Substantia nigra (tissue), 51 donors: ENCODE measurements at places on chromosomes 12 and 14.

- DNase-seq, result no peak
Measured at GRCh38 chr12:12384571-12385340, 27.9 kb downstream of the BORCS5 start.

DNA sequence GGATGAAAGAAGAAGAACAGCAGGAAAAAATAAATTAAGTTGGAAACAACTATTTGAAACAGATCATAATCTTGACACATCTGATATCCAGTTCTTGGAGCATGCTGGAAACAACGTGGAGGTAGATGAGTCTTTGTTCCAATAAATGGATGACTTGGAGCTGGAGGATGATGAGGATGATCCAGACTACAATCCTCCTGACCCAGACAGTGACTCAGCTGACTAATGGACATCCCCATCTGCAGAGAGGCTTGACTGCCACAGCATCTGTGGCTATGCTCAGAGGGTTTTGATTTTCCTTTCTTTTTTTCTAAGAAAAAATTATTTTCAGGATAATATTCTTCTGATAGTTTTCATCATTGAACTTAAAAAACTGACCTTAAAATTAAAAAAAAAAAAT, 6.2 kb upstream of the ZDHHC17 start:
- no peak for DNase-seq

- no peak for DNase-seq
Measured at GRCh38 chr14:47739541-47739940, 64.1 kb upstream of the MDGA2 start.

GRCh38 chr14:50656776-50657175, 11.3 kb downstream of the SAV1 start:
- DNase-seq, result no peak

- DNase-seq, result no peak
Measured at GRCh38 chr14:51261151-51261550, 21.1 kb downstream of the TMX1 start.

DNA sequence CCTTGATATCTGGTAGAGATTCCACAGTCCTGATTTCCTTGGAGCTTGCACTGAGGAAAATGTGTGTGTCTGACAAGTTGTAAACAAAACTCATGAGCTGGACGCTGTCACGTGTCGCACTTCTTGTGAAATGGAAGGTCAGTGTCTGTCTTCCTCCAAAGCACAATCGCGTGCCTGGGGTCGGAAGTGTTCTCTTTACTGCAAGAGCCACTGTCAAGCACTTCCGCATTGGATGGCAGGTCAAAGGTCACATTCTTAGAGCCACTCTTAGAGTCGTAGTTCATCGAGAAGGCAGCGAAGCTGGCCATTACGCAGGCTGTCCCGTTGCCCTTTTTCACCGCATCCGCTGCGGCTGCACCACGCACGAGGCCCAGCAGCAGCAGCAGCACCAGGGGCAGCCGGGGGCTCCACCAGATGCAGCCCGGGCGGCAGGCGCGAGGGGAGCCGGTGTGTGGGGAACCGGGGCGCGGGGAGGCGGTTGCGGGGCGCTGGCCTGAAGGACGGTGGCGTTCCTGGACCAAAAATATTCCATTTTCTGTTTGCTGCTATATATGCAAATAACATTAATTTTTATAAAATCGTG, 45.0 kb downstream of the LRTM2 start:
- DNase-seq, result no peak

GRCh38 chr12:15856097-15856982, 25.8 kb upstream of the STRAP start:
- DNase-seq, result no peak

- DNase-seq, result no peak
Measured at GRCh38 chr12:75592086-75592485, 80.7 kb upstream of the KRR1 start.

GRCh38 chr12:51922762-51923505, 15.6 kb downstream of the ACVRL1 start:
- no peak for DNase-seq

DNA sequence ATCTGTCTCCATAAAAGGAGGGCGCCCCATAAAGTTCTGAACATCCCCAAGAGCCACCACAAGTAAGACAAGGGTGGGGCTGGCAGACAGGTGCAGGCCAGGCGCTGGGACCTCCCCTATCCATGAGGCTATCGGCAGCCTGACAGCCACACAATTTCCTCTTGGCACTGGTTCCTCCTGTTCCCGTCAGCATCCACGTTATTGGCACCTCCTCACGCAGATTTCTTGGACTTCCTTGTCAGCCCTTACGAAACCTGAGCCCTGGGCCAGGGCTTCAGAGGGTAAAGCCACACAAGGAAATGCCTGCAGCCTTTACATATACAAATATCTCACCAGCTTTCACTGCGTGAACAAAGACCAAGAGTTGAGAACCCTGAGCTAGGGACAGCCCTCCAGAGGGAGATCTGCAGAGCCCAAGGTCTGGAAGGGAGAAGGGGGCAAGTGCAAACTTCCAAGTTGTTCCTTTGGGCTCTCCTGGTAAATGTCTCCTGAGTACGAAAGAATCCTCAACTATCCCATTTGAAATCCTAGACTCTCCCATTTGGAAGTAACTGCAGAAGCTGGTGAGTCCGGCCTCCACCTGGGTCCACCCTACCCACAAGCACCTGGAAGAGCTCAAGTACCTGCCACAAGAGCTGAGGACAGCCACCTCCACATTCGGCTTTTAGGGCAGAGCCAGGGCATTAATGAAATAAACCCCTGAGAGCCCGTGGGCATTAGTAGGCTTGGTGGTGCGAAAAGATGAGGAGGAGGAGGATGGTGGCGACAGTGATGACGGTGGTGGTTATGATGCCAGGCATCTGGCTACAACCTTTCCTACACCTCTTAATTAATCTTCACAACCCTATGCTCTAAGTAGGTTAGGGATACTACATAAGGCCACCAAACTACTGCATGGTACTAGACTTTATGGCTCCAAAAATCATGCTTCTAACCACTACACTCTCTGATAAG, 5.5 kb upstream of the TC2N start:
- no peak for DNase-seq

DNA sequence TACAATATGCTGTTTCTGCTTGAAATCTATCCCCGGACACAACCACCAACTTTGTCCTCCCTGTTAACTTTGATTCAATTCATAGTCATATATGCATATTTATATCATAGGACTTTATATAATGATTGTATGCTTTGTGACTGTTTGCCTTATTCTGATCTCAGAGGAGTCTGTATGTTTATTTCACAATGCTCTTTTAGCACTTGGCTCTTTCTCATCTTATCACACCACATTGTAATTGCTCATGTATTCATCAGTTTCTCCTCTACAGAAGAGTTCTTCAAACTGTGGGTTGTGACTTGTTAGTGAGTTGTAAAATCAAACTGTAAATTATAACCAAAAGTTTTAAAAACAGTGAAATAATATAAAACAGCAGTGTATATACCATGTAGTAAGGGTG, 21.7 kb upstream of the PPM1A start:
- no peak for DNase-seq

DNA sequence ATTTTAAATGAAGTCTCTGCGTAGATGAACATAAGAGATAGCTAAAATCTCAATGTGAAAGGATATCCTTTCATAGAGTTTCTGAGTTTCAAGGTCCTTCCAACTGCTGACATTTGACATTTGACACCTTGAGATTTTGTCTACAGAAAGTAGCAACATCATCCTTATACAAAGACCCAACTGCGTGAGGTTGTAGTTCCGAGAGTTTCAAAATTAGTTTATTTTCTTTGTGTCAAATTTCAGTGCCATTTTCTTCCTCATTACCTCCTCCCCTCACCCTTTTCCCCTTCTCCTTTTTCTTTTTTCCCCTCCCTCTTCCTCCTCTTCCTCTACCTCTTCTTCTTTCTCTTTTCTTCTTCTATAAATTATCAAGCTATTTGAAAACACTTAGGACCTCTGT, 26.9 kb upstream of the BATF start:
- no peak for DNase-seq

- no peak for DNase-seq
Measured at GRCh38 chr12:107718606-107719005, 33.0 kb downstream of the PWP1 start.

DNA sequence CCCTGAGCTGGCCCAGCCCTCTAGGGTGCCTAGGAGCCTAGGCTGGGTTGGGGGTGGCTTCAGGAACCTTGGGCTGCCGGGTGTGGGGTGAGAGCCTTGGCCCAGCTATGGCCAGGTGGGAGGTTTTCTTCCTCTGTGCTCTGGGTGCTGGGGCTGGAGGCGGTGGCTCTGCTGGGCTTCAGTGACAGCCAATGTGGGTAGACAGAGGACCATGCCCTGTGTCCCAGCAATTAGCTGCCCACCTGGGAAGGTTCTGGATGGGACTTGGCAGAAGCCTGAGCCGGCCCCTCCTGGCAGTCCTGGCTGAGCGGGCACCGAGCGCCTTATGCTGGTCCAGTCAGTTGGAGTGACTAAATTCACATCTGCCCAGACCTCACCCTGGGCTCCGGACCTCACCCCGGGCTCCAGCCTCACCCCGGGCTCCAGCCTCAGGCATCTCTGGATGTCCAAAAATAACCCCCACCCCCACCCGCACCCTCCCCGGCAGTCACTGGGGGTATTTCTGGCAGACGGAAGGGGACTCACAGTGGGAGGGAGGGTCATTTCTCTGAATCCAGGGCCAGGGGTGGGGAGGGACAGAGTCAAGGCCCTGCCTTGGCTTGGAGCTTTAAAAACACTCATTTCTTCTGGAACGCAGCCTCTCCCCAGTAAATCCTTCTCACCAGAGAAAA, 46.9 kb downstream of the CYP46A1 start:
- no peak for DNase-seq

GRCh38 chr12:89707703-89708564, 704 bp downstream of the ATP2B1 start:
- DNase-seq, result peak; percentile 11

DNA sequence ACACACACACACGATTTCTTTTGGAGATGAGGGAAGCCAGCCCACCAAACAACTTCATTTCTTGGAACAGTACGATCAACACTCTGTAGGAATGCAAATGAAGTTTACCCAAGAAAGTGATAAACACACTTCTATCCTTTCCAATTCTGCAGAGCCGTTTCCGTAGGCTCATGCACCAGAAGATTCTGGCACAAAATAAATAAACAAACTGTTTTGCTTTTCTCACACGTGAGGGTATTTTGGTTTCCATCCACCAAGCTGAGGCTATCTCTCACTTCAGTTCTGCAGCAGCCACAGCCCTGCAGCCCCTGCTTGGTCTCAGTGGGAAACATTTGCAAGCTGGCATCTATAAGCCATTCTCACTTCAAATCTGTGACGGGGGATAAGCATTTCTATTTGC, 15.3 kb upstream of the TSPAN11 start:
- no peak for DNase-seq

DNA sequence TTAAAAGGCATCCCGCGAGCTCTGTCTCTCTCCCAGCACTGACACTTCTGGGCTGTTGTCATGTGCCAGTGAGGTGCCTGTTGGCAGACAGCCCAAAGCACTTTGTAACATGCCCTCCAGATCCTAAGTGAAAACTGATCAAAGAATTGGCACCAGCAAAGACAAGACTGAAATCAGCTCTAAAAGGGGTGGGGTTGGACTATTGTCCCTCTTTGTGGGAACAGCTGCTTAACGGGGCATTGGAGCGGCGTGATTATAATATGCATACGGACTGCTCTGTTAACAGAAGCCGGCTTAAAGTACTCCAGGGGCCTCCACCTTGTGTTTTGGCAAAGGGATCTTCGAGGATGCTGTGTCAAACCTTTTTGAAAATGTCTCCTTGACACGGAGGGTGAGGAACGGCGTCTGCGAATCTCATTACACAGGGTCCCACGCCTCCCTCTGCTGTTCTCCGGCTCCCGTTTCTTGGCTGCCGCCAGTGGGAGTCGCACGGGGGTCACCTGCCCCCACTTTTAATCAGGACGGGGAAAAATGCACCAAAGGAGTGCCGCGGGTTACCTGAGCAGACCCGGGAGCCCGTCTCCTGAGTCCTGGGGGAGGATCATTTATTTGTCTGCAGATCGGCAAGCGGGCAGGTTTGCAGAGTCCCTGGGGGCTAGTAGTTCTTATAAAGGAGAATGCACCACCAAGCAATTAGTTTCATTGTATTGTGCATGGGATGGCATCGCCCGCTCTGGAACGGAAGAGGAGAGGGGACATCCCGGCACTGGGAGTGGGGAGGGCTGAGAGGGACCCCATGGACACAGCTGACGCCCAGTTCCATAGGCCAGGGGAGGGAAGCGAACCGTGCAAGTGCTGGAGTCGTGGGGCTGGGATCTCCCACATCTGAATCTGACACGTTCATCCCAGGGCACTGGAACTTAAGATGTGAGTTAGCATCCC, 44.3 kb downstream of the SPRING1 start:
- DNase-seq, result no peak

GRCh38 chr12:112741106-112741505, 50.4 kb upstream of the RPH3A start:
- no peak for DNase-seq

GRCh38 chr14:74478996-74479635, 14.0 kb downstream of the NPC2 start:
- DNase-seq, result no peak

- DNase-seq, result no peak
Measured at GRCh38 chr12:116406529-116406928, 129.0 kb upstream of the MED13L start.

GRCh38 chr12:89062996-89063395, 289.3 kb downstream of the DUSP6 start:
- no peak for DNase-seq

GRCh38 chr14:55721353-55721752, 141.3 kb downstream of the KTN1 start:
- no peak for DNase-seq

- no peak for DNase-seq
Measured at GRCh38 chr12:53735-54730, 12.5 kb upstream of the IQSEC3 start.

DNA sequence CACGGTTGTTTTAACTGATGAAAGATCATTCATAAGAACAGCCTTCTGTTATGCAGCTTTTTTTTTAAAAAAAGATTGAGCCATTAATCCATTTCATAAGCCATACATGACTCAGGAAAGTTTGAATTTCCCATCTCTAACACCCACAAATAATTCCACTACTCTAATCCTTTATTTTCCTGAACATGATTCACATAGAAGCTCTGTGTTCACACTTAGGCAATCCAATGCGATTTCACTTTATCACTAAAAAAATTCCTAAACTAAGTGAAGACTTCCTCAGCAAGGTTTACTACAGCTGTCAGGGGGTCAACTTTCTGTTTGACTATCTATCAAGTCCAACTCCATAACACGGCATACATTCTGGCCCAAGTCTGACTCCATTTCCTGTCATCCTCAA, 25.9 kb downstream of the PKP2 start:
- no peak for DNase-seq

- no peak for DNase-seq
Measured at GRCh38 chr12:126219654-126220279, 1154.5 kb downstream of the AACS start.

DNA sequence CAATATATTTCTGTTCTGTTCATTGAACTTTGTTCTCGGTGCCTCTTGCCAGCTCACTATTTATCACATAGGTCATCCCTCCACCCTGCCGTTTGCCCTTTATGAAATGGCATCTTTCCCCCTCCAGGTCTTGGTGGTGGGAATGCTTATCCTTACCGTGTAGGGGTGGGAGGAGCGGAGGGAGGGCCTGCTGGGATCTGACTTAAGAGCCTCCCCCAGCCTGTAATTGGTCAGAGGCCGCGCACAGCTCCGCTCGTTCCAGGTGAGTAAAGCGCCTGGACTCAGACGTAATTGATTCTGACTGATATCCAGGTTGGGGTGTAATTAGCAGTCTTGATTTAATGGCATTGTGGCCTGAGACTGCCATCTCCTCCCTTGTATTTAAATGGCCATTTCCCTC, 185.3 kb downstream of the TSPAN9 start:
- DNase-seq, result no peak

GRCh38 chr12:53207042-53207441, at the start of gene ITGB7:
Gene ITGB7, minus strand, starts transcription at chr12:53207251. Its CDS starts 6,808 bp downstream, at chr12:53200443.
- DNase-seq, result no peak

GRCh38 chr12:122086116-122086515, 7.6 kb downstream of the MLXIP start:
- no peak for DNase-seq
